DND-41 (cell line): ENCODE measurements at places on chromosomes 2 and 18.

DNA sequence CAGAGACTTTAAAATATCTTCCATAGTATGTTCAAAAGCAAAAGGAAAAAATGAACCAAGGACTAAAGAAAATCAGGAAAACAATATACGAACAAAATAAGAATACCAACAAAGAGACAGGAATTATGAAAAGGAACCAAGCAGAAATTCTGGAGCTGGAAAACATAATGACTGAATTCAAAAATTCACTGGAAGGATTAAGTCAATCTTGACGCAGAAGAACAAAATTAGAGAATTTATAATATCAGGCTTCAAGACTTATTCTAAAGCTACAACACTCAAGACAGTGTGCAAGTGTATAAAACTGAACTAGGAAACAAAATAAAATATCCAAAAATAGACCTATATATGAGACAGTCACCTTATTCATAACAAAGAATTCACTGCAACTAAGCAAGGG, 56.9 kb upstream of the GYPC start:
- no peak for DNase-seq

- DNase-seq = no peak
Measured at GRCh38 chr18:48862678-48863270, 88.0 kb downstream of the SMAD7 start.

GRCh38 chr18:56382541-56382940, 255.9 kb downstream of the TXNL1 start:
- no peak for DNase-seq

- no peak for DNase-seq
Measured at GRCh38 chr2:131035826-131036231, 57.4 kb downstream of the FAM168B start.
